Adipocyte (in vitro differentiated cells): ENCODE measurements at places on chromosomes 4 and X.

DNA sequence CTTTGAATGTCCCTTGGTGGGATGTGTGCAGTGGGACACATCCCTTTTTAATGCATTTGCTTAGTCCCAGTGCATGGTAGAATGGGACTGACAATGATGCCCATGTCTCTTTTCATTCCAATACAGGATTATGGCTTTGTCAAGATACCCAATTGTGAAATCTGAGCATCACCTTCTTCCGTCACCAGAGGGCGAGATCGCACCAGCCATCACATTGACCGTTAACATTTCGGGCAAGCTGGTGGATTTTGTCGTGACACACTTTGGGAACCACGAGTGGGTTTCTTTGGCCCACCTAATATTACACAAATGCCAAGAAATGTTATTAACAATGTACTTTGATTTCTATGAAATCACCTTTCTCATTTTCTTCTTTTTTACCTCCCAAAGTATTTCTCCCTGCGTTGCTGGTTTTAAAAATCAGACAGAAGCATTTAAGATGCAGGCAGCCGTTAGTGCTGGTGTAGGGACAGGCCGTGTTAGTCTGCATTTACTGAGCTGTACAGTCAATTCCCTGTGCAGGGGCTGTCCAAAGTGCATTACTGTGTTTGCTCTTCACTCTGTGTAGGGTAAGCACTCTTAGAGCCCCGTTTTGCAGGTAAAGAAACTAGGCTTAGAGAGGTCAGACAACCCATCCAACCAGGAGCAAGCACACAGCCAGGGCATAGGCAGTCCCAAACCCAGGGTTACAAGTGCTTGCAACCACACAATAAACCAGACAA is 46.5 kb downstream of the CWH43 start:
- DNase-seq: peak; percentile 7

DNA sequence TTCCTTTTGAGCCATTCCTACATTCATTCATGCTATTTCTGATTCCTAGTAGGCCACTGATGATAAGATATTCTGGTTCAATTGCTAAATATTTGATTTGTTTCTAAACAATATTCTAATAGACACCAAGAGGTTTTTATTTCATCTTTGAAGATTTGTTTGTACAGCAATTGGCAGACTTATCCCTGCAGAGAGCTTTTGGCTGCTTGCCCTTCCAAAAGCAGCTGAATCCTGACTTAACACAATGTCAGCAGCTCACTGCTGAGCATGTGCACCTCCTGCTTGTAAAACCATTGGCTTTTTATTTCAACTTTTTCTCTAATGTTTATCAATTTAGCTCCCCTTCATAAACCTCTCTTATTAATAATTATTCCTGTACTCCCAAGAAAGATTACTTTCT is 45.3 kb downstream of the MMRN1 start:
- DNase-seq: peak; percentile 27

DNA sequence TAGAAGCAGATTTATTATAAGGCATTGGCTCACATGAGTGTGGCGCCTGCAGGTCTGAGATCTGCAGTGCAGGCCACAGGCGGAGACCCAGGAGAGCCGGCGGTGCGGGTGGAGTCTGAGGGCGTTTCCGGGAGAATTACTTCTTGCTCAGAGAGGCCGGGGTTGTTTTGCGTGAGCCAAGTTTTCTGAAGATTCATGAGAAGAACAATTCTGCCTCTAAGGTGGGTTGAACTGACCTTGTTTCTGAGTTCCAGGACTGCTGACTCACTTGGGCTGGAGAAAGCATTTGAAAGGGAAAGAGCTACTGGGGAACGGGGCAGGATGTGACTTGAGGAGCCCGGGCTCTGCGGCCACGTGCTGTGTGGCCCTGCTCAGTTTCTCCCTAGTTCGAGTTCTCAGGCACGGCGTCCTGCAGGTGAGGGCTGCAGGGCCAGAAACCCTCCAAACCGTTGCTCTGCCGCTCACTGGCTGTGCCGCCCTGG is 36.7 kb upstream of the SORCS2 start:
- no peak for DNase-seq

GRCh38 chr4:115596265-115597001 is 483.0 kb upstream of the NDST4 start:
- DNase-seq: no peak

DNA sequence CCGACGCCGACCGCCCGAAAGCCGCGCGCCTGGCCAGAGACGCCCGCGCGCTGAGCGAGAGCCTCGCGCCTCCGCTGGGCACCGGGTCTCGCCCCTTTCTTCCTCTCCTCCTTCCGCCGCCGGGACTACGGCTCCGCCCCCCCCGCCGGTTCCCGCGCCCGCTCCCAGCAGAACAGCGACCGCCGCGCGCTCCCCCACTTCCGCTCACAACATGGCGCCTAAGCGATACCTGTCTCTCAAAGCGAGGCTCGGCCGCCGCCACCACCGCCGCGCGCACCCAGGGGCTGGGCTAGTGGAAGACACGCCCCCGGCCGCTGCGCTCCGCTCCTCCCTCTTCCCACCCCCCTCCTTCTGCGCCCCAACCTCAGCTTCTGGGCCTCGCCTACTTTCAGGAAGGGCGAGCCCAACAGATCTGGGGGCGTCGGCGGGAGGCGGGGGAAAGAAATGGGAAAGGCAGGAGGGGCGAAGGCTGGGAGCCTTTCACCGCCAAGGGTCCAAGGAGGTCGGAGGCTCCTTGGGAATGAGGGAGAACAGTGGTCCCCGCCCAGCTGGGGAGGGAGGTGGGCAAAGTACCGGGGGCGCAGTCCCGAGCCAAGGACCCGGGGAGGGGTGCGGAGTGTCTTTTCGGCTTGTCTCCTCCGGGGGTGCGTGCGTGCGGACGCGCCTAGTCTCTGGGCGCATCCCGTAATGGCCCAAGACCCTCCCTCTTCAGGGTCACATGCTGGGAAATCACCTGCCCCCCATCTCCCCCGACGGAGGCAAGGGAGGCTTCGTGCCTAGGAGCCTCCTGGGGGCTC is at the start of gene RPS6KA3:
RPS6KA3 (minus strand) TSS at position 100 of the 797 bp plus-strand sequence. CDS start 277 bp downstream, outside the sequence.
- peak; percentile 88 for DNase-seq

- DNase-seq: no peak
Measured at GRCh38 chr4:99642725-99643489, 14.7 kb downstream of the C4orf54 start.

- no peak for DNase-seq
Measured at GRCh38 chr4:39631700-39632079, 7.0 kb downstream of the SMIM14 start.

DNA sequence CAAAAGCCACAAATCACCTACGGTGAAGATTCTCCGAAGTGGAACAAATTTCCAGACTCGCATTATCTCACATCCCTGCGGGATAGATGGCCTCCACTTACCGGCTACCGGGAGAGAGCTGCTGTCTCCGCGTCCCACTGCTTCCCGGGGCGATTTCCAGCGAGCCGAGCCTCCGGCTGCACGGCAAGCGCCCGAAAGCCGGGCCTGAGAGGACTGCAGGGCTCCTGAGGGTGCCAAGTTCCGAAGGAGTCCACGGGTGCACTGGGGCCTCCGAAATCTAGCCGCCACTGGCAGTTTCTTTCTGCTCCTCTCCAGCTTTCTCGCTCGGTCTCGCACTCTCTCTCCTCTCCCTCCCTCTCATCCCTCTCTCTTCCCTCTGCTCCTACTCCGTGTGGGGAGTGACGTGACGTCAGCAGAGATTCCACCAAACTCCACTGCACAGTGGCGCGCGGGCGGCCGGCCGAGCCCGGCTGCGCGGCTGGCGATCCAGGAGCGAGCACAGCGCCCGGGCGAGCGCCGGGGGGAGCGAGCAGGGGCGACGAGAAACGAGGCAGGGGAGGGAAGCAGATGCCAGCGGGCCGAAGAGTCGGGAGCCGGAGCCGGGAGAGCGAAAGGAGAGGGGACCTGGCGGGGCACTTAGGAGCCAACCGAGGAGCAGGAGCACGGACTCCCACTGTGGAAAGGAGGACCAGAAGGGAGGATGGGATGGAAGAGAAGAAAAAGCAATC is 14.0 kb upstream of the PITX2 start:
- peak; percentile 64 for DNase-seq

- DNase-seq: no peak
Measured at GRCh38 chrX:101709384-101709783, 49.7 kb upstream of the ARMCX2 start.

DNA sequence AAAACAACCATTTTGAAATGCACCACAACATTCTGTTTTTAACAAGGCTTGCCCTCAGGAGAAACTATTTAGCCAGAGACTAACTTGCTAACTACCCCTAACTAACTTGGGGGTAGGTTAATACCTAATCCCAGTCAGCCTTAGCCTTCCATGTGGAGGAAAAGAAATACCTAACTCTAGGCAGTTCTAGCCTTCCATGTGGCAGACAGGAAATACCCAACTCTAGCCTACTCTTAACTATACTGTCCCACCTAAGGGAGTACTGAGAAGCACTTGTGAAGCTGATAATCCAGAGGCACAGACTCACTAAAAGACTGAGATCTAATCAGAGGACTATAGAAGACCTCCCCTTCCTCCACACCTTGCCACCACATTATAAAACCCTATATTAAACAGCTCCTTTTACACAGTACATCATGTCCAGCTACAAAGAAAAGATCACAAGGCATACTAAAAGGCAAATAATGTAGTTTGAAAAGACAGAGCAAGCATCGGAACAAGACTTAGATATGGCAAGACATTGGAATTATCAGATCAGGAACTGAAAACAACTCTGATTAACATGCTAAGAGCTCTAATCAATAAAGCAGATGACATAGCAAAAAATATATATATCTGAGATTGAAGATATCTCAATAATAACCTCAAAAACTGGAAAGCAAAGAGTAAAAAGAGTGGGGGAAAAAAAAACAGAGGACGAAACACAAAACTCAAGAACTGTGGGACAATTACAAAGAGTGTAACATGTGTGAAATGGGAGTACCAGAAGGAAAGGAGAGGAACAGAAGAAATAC is 52.2 kb downstream of the FRYL start:
- no peak for DNase-seq

DNA sequence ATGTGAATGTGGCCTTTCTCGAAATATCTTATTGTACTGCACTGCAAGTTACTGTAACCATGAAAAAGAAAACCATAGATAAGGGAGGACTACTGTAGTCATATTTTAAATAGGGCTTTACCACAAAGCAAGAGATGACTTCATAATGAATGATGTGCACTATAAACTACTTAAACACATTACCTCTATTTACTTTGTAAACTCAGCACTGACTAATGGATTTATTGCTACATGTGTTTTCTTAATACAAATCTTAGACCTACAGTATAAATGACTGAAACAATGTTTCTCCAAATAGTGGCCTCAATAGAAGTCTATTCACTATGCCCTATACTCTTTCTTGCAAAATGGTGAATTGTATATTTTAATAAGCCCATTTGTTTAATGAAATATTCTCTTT is 61.1 kb downstream of the HDX start:
- no peak for DNase-seq

- no peak for DNase-seq
Measured at GRCh38 chrX:24890677-24891076, 125.1 kb downstream of the ARX start.

GRCh38 chrX:154458116-154458953 is at the start of gene PLXNA3:
TSS of gene PLXNA3 (plus strand) at chrX:154458281. CDS start at chrX:154460184, 1,903 bp downstream.
- peak; percentile 74 for DNase-seq

DNA sequence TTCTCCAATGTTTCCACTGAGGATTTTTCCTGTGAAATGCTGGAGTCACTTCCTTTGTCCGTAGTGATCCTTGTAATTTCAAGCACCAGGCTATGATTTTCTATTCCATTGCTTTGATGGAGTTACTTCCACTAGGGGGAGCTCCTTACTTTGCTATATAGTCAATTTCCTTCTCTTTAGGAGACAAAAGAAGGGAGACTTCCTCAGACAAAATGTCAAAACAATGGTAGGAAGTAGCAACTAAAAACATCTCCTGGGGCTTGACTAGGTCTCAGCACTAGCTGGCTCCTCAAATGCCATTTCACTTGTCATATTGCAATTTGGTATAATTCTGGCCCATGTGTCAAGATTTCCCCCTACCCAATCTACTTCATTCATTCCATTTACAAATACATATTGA is 24.1 kb downstream of the ZCCHC12 start:
- DNase-seq: peak; percentile 79

- DNase-seq: peak; percentile 72
Measured at GRCh38 chrX:84188320-84188834, 378 bp upstream of the RPS6KA6 start.

- DNase-seq: no peak
Measured at GRCh38 chrX:37847733-37848197, 394 bp upstream of the DYNLT3 start.

DNA sequence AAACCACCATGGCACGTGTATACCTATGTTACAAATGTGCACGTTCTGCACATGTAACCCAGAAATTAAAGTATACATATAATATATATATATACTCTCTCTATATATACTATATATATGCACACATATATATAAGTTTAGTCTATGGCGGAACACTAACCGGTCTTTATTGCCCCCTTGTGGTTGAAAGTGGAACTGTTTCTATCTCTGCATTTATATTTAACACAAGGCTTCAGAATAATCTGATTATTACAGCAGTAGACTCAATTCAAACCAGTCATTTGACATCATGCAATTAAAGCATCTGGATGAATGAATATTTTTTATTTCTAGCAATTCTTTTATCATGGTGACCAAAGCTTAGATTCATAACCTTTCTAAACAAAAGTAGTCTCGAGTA is 14.6 kb downstream of the RAB9B start:
- peak; percentile 79 for DNase-seq

DNA sequence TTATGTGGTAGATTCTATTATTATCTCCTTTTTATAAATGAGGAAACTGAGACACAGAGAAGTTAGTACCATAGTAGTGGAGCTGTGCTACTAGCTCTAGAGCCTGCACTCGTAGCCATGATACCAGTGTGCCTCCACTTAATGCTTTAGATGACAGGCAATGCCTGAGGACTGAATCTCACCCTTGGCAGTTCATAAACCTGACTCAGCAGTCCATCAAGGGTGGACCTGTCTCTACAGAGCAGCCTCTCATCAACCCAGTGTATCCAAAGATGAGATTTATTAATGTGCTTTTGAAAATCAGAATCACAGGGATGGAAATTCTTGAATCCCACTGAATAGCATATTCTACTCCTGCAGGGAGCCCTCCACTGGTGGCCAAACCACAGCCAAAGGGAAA is 483.2 kb upstream of the DIPK2B start:
- DNase-seq: no peak

GRCh38 chr4:139826426-139826825 is 160.8 kb downstream of the MGST2 start:
- DNase-seq: no peak

- no peak for DNase-seq
Measured at GRCh38 chr4:107714256-107714655, 5.8 kb downstream of the PAPSS1 start.

DNA sequence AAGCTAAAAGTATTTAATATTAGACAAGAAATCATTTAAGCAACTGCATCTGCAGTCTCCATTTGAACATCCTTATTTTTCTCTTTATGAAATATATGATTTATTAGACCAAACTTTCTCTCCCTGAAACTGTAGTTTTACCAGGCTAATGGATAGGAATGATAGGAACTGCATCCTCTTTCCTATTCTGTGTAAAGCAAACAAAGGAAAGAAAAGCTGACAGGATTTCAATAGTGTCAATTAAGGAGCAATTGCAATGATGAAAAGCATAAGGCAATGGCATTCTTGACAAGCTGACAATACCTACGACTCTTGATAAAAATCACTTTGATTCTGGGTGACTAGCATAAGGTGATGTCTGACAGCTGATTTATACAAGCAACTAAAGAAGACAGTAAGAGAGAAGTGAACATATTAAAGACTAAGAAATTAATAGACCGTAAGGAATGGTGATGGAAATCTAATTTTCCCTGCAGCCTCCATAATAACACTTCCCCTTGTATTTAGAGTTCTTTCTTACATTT is 502.5 kb downstream of the TECRL start:
- no peak for DNase-seq

- peak; percentile 65 for DNase-seq
Measured at GRCh38 chr4:7043284-7044136, at the start of gene TADA2B. TSS of gene TADA2B (plus strand) at chr4:7043372. CDS start at chr4:7043580, 208 bp downstream.
